Lung microvascular endothelial cell (primary cell): ENCODE measurements at places on chromosomes 16 and 17. TPM values are rescaled to one million over a fixed set of nuclear protein-coding genes. Genes with fewer than 3 reads are reported as not detected.

The BEAN1 gene
- total RNA-seq, result not detected in 2 replicates

The NPIPA8 gene
- not detected in 2 replicates for total RNA-seq

The TCAP gene
- total RNA-seq, result under 0.01 and 0.60 TPM in 2 replicates

The ITGAD gene
- total RNA-seq, result not detected in 2 replicates

The HSPB9 gene
- total RNA-seq, result not detected in 2 replicates

The IRF8 gene
- total RNA-seq, result 2.2 and 34.5 TPM in 2 replicates

The KRTAP4-6 gene
- not detected in 2 replicates for total RNA-seq

The TTYH2 gene
- total RNA-seq, result 0.40 and 0.44 TPM in 2 replicates

The ZNF287 gene
- 2.0 and 2.2 TPM in 2 replicates for total RNA-seq

The CARD14 gene
- 0.22 and 0.40 TPM in 2 replicates for total RNA-seq

The DOC2A gene
- total RNA-seq, result under 0.01 and 0.20 TPM in 2 replicates

The HYDIN gene
- not detected in 2 replicates for total RNA-seq
